ENCODE measurements at places on chromosomes 13 and 19.

GRCh38 chr13:62706048-62706447, 1290.4 kb upstream of the PCDH20 start:
- no peak for DNase-seq

GRCh38 chr13:49220856-49221589, 885 bp downstream of the MLNR start:
- DNase-seq: no peak

- no peak for DNase-seq
These were observed 3.8 kb downstream of the SBSN start for GRCh38 chr19:35524181-35524837.

- no peak for DNase-seq
These were observed 1.9 kb downstream of the CNN2 start for GRCh38 chr19:1028062-1028926.

GRCh38 chr13:41075034-41075433, 13.7 kb downstream of the WBP4 start:
- DNase-seq: no peak

DNA sequence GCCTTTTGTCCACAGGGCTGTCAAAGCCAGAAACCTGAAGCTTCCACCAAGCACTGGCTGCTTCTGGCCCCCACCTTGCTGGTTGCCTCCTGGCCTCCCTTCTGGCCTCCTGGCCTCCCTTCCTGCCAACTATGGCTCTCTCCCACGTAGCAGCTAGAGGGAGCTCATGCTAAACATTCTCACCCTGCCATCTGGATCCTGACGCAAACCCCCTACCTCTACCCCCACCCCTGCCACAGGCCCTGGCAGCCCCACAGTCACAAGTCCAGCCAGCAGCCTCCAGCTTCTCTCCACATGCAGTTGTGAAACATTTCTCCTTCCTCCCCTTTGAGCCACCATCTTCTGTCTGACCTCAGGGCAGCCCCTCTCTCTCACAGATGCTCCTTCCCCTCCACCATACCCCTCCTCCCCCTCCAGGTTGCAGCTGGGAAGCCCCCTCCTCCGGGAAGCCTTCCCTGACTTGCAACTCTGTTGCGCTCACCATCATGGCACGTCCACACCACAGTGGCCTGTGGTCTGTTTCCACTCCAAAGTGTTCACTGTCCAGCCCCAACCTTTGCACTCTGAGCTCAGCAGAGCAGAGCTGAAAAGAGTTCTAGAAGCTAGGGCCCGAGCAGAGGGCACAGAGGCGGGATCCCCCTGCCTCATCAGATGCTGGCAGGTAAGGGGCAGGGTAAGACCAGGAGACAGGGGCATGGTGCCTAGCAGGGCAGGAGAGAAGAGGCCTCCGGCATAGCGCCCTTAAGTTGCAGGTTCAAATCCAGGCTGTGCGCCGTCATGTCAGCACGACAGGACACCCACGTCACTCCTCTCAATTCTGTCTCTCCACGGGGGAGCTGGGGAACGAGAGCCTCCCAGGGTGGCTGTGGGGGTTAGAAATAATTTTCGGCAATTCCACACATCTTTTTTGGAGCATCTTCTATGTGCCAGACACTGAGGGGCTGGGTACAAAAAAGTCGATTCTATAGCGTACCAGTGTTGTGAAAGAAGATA, 7.3 kb downstream of the ADGRL1 start:
- no peak for DNase-seq

DNA sequence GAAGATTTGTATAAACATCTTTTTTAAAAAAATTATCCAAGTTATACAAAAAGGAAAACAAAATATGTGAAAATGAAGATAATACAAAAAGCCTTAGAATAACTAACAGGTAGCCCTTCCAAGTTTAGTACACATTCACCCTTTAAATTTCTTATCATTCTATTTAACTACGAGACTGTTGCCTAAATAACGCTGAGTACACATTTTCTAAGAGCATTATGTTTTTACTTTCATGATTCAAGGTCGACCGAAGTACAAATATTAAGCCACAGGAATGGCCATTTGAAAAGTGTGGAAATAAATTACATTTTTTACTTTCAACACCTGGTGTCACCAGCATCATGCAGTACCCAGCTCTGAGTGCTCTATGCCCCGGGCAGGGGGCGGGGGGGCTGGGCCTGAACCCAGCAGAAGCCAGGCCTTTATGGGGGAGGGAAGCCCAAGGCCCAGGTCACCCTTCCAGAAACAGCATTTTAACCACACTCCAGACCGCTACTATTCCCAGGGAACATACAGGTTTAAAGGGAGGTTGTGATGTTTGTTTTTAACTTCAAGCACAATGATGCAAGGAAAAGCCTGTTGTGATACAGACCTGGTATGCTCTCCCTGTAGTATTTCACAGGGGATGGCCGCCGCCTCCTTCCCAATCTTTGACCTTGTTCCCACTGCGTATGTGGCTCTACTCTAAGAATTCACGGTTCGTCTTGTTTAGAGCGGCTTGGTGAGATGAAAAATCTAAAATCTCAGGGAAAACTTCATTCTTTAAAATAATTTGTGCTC, 24.0 kb downstream of the GGACT start:
- DNase-seq: no peak

DNA sequence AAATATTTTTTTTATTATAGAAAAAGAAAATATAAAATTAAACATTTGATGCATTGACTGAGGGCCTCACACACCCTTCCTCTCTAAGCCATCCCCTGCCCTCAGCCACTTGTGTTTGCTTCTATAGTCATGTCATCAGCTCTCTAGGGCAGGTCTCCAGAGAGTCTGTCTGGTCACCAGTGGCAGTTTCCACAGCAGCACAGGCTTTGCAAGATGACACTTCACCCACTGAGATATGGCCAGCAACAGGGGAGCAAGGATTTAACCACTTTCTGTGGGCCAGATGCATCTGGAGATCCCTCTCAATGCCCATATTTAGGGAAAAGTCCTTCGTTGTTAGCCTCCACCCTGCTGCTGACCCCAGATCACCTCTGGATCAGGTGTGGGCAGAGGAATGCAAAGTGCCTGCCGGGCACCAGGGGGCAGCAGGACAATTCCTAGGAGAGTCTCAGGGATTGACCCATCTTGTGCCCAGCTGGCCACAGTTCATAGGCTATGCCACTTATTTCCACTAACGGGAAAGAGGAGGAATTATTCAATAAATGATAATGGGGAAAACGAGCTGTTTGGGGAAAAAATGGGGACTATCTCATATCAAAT, 4.8 kb downstream of the ABCC4 start:
- no peak for DNase-seq

- DNase-seq: no peak
These were observed 16.2 kb downstream of the PLPP2 start for GRCh38 chr19:275000-275399.

DNA sequence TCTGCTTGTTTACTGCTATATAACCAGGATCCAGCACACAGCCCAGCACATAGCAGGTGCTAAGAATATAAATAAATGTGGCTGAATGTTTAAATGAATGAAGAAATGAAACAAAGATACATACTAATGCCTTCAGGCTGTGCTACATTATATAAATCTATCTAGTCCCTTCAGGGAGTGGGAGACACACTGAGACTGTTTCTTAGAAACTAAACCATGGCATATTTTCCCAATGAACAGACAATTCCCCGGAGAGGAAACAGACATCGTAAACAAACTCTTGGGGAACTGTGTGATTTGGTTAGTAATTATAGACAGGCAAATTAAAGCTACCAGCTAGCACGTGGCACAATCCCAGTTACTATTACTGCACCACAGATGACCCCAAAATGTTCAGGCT, 9.7 kb upstream of the FEM1A start:
- no peak for DNase-seq

DNA sequence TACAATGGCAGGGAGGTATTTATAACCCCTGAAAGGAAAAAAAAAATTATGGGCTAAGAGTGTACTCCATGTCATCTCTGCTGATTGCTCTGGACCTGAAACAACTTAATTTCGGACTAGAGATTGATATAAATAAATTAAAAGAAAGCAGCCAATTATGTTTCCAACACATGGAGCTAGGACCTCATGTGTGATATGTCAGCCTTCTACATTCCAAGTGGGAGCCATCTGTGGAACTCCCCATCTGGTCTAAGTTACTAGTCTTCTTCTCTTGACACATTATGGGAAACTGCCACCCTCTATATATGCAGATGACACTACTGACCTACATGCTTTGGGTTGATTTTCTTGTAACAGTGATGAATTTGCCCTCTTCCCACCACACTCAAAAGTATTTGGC, 86.1 kb downstream of the FLT1 start:
- no peak for DNase-seq

DNA sequence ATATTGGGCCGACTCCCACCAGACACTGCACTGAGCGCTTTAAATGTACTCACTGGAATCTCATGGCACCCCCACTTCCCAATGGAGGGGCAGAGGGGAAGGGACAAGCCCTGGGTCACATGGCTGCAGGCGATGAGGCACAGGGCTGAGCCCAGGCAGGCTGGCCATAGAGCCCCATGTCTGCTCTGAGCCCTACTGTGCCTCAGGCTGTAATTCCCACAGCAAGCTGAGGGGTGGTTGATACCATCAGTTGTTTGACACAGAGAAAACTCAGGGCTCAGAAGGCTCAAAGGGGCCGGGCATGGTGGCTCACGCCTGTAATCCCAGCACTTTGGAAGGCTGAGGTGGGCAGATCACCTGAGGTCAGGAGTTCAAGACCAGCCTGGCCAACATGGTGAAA, 25.1 kb downstream of the RFX1 start:
- DNase-seq: no peak

DNA sequence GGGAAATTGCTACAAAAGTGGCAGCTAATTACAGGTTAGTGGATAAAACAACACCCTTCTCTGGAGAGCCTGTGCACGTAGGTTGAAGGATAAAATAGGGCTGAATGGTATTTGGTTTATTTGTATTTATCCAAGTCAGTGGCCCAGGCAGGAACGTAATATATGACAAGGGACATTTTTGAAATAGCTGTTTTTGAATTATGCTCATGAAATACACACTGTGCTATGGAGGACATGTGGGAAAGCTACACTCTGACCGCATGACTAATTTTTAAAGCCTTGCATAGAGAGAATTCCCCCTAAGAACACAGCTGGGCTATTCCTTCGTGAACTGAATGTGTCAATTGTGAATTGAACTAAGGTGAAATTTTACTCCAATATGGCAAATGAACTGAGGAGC, 292.1 kb upstream of the MAB21L1 start:
- no peak for DNase-seq

DNA sequence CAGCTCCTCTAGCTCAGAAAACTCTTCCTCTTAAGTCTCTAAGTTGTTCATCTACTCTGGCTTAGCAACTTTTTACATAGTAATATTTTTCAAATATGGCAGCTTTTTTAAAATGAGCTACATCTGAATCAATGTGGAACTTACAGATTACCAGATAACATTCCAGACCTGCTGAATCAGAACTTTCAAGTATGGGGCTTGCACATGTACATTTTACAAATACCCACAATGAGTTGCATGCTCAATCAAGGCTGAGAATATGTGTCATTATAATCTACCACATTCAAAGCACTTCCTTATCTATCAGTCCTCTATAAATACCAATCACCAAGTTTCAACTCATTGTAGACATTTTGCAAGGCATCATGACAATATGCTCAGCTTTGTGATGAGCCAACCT, 383.1 kb downstream of the FGF14 start:
- DNase-seq: no peak

- no peak for DNase-seq
These were observed 28.9 kb upstream of the CACTIN start for GRCh38 chr19:3655402-3656072.

DNA sequence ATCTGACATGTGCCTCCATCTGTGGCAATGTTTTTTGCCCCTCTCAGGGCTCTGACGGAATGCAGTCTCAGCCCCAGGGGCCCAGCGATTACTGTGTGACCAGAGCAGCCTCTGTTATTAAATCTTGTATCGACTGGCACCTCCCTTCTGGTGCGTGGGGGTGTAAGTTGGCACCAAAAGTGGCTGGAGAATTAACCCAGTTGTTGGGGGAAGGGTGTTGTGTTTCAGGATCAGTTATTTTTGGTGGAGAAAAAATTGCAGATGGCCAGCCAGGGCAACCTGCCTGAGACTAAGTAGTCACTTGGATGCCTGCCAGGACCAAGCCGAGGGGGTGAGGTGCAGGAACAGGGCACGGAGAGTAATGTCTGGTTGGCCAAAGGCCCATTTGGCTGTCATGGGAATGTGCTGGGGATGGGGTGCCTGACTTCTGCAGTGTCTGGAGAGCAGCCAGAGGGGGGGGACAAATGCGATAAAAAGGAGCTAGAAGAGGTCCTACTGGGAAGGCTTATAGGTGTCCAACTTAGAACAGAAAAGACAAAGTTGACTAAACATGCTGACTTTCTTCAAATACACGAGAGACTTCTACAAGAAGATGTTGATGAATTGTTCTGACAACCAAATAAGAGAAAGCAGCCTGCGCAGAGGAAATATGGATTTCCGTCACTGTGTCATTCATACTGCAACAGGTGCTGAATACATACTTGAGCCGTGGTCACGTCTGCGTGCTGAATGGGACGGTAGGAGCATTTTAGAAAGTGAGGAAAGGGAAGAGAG, 69.8 kb downstream of the SIAH3 start:
- DNase-seq: no peak

GRCh38 chr13:105118426-105118985, 1417.0 kb downstream of the EFNB2 start:
- no peak for DNase-seq

- no peak for DNase-seq
These were observed 488 bp upstream of the EEF2 start for GRCh38 chr19:3985643-3986259.

GRCh38 chr19:45130888-45131615, 29.7 kb downstream of the NKPD1 start:
- no peak for DNase-seq

- no peak for DNase-seq
These were observed 2.3 kb downstream of the VRK3 start for GRCh38 chr19:50022823-50023222.

GRCh38 chr13:42750794-42751193, 30.6 kb upstream of the FAM216B start:
- no peak for DNase-seq

DNA sequence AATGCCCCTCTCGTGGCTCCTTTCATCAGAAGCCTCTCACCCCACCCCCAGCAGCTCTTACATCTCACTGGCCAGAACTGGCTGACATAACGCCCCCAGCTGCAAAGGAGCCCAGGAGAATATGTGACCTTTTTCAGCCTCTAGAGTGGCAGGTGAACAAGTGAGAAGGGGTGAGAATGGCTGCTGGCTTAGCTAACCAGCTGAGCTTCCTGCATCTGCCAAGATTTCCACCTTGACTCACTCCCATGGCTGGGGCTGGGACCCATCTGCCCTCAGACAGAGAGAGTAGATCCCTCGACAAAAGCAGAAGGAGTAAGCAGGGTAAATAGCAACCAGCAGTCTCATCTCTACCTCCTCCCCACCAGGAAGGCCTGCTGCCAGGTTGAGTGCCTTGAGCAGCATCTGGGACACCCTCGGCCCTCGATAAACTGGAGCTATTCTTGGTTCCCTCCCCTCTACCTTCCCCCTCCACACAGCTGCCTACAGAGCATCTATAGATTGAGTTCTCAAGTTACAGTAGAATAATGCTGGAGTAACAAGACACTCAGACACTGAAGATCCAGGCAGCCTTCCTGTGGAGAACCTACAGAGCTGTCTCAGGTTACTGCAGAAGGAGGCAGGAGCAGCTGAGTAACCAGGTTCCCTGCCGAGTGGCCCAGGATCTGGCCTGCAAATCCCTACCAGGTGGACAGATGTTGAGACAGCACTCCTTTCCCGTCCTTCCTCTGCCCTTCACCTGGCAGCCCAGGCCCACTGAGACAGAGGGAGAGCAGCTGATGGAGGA, 15.5 kb downstream of the KASH5 start:
- no peak for DNase-seq

Measured in activated CD8-positive, alpha-beta memory T cell treated with anti-CD3 and anti-CD28 coated beads for 4 hours (primary cell).